ENCODE measurements at places on chromosomes 5 and 9.

DNA sequence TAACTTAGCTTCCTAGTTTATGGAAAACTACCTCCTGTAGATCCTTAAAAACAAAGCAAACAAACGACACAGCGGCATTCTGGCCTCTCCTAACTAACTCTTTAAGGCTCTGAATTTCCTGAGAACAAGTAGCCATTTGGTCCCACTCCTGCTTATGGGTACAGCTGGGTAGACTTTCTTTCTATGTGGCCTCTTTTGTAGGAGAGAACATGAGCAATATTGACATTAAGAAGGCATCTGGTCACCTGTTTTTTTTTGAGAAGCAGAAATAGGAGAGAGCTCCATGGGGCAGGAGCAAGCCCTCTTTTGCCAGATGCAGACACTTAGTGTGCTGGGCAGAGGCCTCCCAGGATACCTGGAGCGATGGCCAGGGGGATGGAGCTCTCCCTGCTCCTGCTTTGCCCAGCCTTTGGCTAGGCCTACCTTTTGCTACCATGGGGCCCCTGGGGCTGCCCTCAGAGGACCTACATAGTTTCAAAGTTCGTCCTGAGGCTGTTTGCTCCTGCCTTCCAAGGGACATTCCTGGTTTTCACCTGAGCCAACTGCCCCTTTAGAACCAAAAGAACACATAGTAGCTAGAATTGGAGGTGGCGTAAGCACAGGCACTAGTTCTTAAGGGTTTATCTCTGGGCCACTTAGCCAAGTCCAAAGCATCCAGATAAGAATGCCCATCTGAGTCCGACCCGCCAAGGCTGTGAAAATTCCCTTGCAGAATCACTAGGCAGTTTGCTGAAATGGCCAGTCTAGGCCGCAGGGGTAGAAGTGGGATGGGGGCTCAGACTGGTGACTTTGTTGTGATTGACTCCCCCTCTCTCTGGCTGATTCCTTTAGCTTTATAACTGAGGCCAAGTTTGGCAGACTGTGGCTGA lies 2.4 kb upstream of the STC2 start:
- no peak for DNase-seq

GRCh38 chr9:3836011-3836410 lies 310.2 kb upstream of the RFX3 start:
- DNase-seq = no peak

GRCh38 chr5:149049371-149049781 lies 13.5 kb downstream of the SH3TC2 start:
- no peak for DNase-seq

GRCh38 chr5:170750791-170751190 lies 32.7 kb upstream of the GABRP start:
- DNase-seq = no peak

DNA sequence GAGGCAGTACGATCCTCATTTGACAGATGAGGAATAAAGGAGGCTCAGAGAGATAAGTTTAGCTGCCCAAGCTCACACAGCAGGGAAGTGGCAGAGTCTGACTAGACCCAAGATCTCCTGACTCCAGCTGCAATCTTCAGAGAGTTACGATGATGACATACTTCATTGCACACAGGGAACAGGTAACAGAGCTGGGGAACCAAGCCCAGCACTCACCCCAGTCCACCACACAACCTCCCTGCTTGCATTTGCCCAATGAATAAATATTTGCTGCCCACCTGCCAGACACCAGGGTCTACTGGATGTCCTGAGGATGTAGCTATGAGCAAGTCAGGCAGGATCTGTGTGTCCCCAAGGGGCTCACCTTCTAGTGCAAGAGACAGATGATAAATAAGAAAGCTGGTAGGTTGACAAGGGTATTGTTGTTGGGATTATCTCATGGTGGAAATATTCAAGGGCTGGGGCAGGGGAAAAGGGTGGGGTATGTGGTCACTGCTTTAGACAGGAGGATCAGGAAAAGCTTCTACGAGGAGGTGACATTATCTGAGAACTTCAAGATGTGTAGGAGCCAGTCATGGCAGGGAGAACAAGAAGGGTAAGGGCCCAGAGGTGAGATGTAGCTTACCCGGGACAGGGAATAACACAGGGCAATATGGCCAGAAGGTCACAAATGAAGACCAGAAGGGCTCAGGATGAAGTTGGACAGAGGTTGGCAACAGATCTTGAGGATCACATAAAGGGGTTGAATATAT lies 28.6 kb upstream of the CPEB4 start:
- no peak for DNase-seq

- no peak for DNase-seq
These were observed 310.2 kb downstream of the ADGRV1 start for GRCh38 chr5:90868799-90869198.
